Effector memory CD4-positive, alpha-beta T cell (primary cell): ENCODE measurements at places on chromosomes 1 and 21.

DNA sequence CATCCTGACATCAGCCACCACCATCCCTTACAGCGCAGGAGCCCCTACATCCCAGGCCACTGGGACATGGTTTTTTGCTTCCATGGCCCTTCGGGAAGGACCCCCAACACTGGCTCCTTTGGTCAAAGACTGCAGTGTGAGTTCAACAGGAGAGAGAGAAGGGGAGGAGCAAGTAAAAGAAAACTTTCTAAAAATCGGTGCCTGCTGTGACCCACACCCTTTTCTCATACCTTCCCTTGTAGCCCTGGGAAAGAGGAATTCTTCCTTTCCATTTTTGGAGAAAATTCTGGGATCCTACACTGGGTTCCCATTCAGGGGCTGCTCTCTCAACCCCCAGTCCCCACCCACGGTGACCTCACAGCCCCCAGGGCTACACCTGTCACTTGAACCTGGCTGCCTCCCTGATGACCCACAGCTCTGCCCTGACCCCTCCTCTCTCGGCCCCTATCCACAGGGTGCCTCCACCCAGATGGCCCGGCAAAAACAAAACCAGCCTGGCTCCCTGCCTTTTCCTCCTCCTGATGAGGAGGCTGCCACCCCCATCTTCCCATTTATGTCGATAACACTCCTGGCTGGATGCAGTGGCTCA is 7.6 kb downstream of the PADI4 start:
- no peak for DNase-seq

- no peak for DNase-seq
These were observed 19.6 kb downstream of the CAP1 start for GRCh38 chr1:40059960-40060750.

GRCh38 chr1:17009706-17010105 is 2.0 kb downstream of the ATP13A2 start:
- no peak for DNase-seq

- DNase-seq = no peak
These were observed 138.8 kb downstream of the ROR1 start for GRCh38 chr1:63912643-63913042.

DNA sequence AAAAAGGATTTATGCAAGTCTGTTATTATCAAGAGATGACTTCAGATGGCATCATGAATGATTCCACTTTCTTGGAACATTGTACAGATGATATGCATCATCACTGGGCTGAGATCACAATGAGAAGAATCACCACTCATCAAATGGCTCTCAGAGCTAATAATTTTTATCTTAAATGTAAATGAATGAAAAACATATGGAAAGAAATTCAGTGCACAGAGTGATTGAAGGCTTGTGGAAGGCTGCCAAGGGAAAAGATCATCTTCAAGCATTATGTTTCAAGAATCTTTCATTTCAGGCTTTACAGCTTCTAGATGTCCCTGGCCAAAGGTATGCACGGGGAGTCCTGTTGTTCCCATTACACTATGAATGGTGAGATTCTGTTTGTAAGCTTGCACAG is 955.7 kb downstream of the TTLL7 start:
- no peak for DNase-seq
